ENCODE measurements at places on chromosomes 3 and 15.
A peak's percentile ranks its signal among the peaks of the same experiment; 100 is the strongest.

- DNase-seq: no peak
Measured at GRCh38 chr3:175659670-175660350, 800.7 kb downstream of the NAALADL2 start.

DNA sequence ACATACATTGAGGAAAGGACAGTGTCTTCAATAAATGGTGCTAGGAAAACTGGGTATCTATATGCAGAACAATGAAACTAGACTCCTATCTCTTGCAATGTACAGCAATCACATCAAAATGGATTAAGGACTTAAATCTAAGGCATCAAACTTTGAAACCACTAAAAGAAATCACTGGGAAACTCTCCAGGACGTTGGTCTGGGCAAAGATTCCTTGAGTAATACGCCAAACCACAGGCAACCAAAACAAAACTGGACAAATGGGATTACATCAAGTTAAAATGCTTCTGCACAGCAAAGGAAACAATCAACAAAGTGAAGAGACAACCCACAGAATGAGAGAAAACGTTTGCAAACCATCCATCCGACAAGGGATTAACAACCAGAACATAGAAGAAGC, 14.5 kb downstream of the LAMP3 start:
- no peak for DNase-seq

GRCh38 chr15:42576776-42577175, 1.4 kb downstream of the STARD9 start:
- DNase-seq: no peak

- no peak for DNase-seq
Measured at GRCh38 chr3:4999531-5000184, 20.4 kb downstream of the BHLHE40 start.

DNA sequence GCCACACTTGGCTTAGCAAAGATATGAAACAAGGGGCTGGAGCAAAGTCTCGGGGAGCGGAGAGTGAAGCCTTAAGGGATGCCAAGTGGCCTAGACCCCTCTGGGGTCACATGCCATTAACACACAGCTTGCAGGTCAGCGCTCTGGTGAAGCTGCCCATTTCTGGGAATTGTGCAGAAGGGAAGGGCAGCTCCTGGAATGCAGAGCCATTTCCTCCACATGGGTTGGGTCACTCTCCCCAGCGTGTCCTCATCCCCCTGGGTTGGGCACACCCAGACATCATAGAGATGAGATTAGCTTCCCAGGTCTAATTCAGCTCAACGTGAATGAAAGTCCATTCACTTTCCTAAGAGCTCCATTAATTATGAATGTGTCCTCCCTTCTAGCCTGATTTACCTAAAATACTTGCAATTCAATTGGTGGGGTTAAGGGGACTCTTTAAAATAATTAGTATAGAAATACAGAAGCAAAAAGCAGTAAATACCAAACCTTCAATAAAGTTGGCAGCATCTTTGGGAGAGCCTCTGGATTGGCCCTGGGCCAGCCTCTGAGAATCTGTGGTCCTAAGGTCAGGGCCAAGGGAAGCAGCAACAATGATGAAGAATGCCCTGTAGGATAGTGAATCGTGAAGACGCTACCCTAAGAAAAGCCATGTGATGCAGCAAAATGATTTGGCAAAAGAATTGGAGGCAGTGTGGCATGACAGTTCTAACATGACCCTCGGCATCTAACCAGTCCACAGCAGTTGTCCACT, 17.8 kb downstream of the MRAS start:
- no peak for DNase-seq

GRCh38 chr15:35078221-35078915, 6.7 kb downstream of the NANOGP8 start:
- DNase-seq: peak; percentile 24

GRCh38 chr3:22372292-22373062, 621.5 kb upstream of the ZNF385D start:
- DNase-seq: peak; percentile 2

- no peak for DNase-seq
Measured at GRCh38 chr15:66839506-66840112, 137.6 kb downstream of the SMAD6 start.

GRCh38 chr3:21894459-21895340, 143.7 kb upstream of the ZNF385D start:
- DNase-seq: no peak

- no peak for DNase-seq
Measured at GRCh38 chr3:187016639-187017345, 86.5 kb downstream of the ST6GAL1 start.

GRCh38 chr3:141081141-141081795, 30.1 kb downstream of the SPSB4 start:
- DNase-seq: no peak

GRCh38 chr3:148772835-148773234, 54.8 kb upstream of the CPB1 start:
- DNase-seq: no peak

DNA sequence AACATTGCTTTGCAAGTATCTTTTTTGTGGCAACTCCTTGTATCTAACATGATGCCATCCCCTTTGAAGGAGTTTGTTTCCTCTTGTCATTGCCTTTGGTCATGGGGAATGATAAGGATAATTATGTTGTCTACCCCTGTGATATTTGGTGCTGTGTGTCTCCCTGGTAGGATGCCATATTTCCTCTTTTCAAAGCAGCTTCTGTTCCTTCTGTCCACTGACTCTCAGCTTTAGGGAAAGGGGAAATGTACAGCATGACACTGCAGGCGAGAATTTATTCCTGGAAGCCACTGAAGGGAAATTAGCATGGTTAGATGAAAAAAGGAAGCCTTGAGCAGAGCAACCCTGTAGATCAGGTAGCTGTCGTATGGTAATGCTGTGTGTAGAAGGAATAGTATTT, 576.7 kb downstream of the CADM2 start:
- DNase-seq: no peak

DNA sequence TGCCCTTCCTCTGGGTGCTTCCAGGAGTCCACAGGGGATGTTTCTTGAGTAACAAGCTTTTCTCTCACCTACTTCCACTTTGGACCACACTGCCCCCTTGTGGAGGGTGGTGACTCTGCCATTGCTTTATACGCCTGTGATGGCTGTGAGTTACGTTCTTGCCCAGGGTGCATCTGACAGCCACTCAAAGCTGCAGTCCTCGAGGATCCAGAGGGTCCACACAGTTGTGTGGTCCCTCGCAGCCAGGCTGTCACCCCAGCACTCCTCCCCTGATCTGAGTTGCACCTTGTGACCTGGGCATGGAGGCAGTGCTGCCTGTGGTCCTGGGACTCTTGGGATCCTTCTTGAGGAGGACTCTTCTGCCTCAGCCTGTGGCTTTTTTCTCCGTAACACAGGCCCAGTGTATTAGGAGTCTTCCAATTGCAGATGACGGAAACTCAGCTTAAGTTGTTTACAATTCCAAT, 23.4 kb downstream of the FOXL2 start:
- DNase-seq: peak; percentile 88

- DNase-seq: no peak
Measured at GRCh38 chr3:126078866-126079265, 5.1 kb downstream of the SLC41A3 start.

GRCh38 chr3:158789592-158789991, 12.3 kb upstream of the MFSD1 start:
- DNase-seq: no peak

- no peak for DNase-seq
Measured at GRCh38 chr15:99992611-99993231, 259.5 kb upstream of the LYSMD4 start.

GRCh38 chr3:59607656-59608055, 557.8 kb upstream of the CFAP20DC start:
- no peak for DNase-seq

DNA sequence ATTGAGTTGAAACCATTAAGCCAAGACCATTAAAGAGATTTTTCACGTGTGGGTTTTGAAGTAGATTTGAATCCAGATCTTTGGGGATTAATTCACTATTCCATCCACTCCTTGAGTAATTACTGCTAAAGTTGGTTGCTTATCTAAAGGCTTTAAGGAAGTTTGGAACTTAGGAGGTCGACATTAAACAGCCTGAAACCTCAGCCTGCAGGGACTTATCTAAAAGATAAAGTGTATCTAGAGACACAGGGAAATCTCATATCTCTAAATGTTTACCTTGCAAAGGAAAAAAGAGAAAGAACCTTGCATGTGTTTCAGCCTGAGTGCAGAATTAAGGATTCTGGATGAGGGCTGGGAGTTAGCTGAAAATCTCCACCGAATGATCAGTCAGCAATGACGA, 158.6 kb downstream of the MEIS2 start:
- DNase-seq: no peak

DNA sequence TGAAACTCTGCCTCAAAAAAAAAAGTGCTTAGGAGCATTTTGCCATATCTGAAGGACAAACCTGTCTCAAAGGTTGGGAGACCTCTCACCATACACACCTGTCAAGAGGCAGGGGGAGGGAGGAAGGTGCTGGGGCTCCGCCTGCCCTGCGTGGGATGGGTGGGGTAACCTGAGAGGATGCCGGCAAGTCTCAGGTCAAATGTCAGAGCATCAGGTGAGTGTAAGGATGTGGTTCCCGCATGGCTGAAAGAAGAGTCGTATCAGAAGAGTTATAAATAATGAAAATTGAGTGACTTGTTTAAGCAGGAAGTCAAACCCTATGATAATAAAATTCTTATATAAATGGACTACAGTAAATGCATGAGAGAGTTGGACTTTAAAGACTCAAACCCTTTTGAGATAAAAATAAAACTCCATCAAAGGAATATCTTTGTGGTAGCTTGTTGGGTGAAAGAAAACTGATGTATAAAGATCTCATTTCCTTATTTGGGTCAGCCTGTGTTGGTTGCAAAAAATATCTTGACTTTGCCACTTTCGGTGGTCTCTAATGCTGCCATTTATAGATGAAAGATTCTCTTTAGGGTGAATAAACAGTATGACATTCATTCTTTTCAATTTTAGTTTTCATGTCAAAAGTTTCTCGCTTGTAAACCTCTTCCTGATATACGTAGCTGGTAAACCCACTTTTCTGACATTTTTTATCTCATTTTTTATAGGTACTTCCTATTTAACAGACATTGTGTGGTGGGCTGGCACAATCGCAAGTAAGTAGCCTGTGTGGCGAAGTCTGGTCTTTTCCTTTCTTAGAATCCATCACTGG, 23.8 kb downstream of the NIPA1 start:
- no peak for DNase-seq

GRCh38 chr3:32391643-32392535, at the start of gene CMTM7:
CMTM7 (plus strand) TSS chr3:32391853; CDS start chr3:32391907, 54 bp downstream.
- peak; percentile 71 for DNase-seq

DNA sequence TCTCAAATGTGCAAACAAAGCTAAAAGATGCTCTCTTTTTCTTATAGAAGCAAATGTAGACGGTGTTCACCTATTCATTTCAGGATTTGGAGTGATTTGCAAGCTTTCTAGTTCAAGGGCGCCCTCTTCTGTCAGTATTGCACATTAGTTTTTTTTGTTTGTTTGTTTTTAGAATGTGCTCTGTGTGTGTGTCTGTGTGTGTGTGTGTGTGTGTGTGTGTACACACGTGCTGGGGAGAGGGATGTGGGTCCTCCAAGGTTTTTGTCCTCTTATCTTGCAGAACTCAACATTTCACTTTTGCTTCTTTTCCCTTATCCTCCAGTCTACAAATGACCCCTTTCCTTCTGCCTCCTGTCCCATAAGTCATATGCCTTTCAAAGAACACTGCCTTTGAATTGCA, 23.5 kb downstream of the DNAH1 start:
- DNase-seq: peak; percentile 24

- DNase-seq: no peak
Measured at GRCh38 chr15:80026754-80027153, 32.7 kb upstream of the ZFAND6 start.

DNA sequence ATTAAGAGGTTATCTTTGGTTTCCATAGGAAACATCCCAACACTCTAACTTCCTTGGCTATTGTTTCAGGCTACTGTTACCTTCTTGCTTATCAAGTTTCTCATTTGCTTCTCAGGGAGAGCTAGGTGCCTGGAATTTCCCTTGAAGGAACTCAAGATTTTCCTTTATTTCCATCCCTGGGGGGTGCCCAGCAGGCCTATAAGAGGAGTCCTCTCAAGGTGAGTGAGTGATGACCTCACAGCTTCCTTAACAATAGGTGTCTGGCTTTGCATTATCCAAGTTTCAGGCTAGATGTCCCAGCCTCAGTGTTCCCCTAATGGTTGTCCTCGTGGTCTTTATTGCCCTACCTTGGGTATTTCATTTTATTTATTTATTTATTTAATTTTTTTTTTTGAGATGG, 12.1 kb upstream of the CTSH start:
- no peak for DNase-seq

DNA sequence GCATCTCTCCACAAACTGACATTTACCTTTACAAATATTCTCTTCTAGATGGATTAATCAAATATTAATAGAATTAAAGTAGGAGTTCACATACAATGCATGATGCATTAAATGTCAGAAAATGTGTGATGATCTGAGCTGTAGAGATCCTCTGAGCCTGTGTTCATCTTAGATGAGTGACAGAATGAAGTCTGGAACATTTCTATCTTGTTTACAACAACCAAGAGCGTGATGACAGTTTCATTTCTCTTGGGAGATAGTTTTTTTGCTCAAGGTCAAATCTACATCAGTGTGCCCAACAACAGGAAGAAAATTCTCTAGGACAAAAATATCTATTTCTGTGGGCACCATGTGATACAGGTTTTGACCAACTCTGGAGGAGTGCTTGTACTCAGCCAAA, 211.9 kb downstream of the MYRIP start:
- DNase-seq: no peak

GRCh38 chr3:46882377-46883053, 5.0 kb downstream of the PTH1R start:
- no peak for DNase-seq

DNA sequence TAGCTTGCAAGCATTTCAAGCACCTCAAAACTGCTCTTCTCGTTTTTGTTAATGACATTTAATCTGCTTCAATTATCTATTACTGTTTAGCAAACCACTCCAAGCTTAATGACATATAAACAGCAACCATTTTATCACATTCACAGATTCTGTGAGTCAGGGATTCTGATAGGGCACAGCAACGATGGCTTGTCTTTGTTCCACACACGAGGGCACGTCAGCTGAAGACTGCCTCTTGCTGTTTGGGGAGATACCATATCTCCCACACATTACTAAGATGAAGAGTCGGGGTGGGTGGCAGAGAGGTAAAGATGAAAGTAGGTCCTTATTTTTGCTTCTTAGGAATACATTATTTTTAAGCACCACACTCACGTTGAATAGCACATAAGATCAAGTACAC, 19.3 kb downstream of the CPOX start:
- DNase-seq: no peak

GRCh38 chr3:95609411-95609810, 1205.0 kb upstream of the EPHA6 start:
- no peak for DNase-seq

DNA sequence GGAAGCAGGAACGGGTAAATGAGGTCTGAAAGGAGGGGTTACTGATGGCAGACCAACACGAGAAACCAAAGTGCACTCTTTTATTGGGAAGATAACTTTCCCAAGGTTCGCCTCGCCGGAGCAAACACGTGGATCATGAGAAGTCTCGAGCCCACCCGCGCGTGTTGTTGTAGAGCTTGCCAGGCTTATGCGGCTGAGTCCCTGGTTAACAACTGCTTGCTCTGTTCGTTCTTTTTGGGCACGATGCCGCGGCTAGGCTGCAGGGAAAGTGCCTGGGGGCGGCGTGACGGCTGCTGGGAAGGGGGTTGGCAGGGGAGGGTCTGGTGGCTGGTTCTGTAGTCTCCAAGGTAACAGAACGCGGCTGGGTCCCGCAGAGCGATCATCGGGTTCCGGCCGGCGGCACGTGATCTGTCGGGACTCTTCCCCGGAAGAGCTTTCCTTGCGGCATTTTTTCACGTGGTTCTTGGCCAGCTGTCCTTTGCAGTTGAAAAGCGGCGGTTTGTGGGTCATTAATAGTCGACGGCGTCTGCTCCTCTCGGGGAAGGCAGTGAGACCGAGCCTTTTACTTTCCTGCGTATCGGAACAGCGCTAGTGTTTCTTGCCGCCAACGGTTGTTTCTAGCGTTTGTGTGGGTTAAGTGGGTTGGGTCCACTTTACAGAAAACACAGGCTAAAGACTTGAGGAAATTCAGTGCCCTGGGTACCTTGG, 1.5 kb downstream of the MGA start:
- DNase-seq: peak; percentile 74

All from stimulated activated naive CD8-positive, alpha-beta T cell treated with anti-CD3 and anti-CD28 coated beads, Interleukin-15, Interleukin-2, amounts not matched to agents 100 U/mL and 50 U/mL, for 24 hours (primary cell).